Stimulated activated CD4-positive, alpha-beta T cell treated with anti-CD3 and anti-CD28 coated beads, Interleukin-2, amount 100 ng/mL, for 24 hours (primary cell): ENCODE measurements at places on chromosomes 7 and 10.

DNA sequence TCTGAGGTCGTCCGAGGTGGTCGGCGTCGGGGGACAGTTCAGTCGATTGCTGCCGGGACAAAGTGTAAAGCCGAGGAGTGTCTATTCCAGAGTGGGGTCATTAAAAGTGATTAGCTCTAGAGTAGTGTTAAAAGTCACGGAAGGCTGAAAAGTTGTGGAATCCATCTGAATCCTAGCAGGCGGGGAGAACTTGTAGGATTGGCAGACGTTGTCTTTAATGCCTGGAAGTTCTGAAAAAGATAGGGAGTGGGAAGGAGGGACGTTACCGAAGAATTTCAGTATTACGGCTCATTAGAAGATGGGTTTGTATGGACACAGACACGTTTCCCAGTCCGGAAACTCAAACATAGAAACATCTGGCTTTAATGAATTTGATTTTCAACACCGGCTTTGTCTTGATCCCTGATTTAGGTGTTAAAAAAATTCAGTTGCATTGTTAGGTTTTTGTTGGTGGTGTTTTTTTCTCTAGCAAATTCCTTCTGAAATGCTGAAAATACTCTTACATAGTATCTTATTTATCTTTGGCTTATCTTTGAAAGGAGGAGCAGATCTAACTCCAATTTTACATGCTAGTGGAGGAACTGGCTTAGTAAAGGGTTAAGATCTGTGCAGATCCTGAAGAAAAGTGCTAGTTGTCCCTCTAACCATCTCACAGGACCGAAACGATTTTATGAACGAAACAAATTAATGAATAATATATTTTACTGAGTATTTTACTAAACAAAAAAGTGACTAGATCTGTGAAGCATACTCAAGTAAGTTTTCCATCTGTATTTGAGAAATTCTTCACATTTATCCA, 900 bp downstream of the MKLN1 start:
- no peak for DNase-seq

GRCh38 chr7:88106434-88106833, 113.4 kb downstream of the SRI start:
- peak; percentile 7 for DNase-seq

DNA sequence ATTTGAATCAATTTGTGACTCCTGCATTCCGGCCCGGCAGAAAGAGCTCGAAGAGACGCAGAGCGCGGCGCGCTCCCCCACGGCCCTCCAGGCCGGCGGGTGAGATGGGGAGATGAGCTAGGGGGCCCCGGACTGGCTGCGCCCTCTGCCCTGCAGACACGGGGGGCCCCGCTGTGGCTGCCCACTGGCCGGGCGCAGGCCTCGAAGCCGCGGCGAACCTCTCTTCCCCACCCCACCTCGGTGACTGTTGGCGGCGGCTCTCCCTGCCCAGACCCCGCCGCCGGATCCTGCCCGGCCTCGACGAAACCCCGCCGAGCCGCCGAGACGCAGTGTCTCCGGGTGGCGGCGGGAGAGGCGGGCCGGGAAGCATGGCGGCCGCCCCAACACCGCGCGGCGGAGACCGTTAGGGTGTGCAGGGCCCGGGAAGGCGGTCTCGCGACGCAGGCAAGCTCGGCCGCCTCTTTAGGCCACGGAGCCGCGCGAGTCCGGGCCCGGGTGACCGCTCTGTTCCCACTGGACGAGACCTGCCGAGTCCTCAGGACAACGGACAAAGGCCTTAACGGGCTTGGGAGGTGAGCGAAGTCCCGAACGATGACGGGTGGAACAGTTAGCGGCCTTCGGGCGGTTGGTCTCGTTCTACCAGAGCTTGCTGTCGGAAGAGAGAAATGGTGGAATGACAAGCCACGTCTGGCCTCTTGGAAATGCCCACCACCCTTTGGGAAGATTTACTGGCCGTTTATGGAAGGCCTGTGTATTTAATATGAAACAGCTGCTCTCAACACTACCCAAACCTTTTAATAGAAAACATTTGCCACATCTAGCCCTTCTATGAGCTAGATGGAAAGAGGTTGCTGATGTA, 24.3 kb downstream of the NUP42 start:
- no peak for DNase-seq

DNA sequence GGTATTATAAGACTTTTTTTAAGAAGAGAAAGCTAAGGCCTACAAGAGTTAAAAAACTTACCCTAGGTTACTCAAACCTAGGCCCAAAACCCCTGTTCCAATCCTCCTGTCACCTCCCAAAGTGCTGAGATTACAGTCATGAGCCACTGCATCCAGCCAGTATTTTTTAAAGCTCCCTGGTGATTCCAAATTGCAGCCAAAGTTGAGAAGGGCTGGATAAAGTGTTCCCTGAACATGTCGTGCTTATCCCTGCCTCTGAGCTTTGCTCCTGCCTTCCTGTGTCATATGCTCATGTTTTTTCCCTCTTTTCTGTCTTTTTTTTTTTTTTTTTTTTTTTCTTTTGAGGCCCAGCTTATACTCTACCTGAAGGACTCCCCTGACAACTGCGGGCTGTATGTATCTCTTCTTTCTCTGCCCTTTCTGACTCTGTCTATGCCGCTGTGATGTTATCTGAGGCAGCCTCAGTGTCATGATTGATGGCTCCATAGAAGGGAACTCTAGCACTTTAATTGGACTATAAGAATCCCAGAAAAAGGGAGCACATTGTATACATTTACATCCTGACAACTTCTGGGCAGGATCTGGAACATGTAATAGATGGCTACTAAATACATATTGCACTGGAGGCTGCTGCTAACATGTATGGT, 8.0 kb downstream of the AKR1B10 start:
- no peak for DNase-seq

- peak; percentile 37 for DNase-seq
Observed at GRCh38 chr7:2242541-2243429, 759 bp downstream of the NUDT1 start.

DNA sequence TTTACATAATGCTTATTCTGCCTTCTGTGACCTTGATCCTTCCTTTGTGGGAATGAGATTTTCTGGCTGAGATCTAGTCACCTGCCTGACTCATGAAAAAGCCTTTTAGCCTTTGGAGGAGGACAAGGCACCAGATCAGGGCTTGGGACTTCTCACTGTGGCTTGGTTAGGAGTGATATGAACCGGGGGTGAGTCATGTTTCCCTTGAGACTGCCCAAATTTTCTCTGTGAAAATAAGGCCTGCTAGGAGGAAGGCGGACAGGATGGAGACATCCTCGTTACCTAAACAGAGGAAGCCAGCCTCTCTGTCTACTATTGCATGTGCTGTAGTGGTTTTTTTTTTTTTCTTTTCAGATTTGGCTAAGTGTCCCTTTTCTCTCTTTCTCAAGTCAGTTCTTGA, 57.8 kb downstream of the EVX1 start:
- no peak for DNase-seq

- no peak for DNase-seq
Observed at GRCh38 chr10:4315551-4315950, 510.5 kb upstream of the AKR1E2 start.

GRCh38 chr7:11760372-11760771, 71.6 kb downstream of the THSD7A start:
- DNase-seq: no peak

- no peak for DNase-seq
Observed at GRCh38 chr7:51428217-51428887, 111.7 kb upstream of the COBL start.

DNA sequence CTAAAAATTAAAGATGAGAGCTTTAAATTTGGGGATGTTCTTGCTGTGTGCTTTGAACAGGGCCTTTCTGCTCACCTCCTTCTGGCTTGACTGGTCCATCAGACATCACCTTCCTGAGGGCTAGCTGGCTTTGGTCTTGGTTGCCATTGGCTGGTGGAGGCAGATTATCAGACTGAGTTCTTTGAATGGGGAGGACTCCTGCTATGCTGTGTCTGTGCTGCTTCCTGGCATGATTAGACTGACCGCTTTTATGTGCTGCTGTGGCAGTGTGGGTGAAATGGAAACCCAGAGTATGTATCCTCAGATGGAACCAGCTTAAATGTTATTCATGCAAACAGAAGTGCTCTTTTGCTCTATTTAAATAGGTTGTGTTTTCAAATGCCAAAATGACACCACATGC, 341.6 kb downstream of the PCLO start:
- DNase-seq: no peak

DNA sequence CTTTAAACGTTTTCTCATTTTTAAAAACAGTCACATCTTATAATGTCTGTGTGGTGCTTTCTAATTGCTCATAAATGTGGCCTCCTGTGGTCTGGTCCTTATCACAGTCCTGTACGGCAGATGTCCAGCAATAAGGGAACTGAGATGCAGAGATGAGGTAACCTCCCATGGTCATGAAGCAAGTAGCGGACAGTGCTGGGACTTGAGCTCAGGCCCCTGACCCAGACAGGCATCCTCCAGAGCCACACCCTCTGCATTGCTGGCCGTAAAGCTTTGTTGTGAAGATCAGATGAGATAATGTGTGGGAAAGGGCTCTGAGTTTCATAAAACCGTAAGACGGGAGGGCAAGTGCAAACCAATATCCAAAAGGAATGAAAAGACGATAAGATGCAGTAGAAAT, 48.2 kb downstream of the DYNC2I1 start:
- no peak for DNase-seq
